ENCODE measurements at places on chromosomes 1 and 21.
A peak's percentile ranks its signal among the peaks of the same experiment; 100 is the strongest.

DNA sequence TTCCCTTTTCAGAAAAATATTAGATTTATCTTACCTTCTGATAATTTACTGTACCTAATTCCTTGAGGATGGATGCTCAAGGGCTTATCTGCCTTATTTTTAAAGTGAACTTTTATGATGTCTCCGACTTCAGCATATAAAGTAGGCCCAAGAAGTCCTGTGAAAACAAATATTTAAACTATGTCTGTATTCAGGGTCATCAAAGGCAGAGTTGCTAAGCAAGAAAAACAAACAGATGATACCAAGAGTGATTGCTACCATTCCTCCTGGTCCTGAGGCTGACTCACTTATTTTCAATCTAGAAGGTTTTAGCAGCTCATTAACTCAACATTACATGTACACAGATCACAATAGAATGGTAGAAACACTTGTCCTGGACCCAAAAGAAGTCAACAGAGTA is 14.1 kb downstream of the F5 start:
- no peak for DNase-seq

- DNase-seq: no peak
These were observed 78.1 kb downstream of the LRRC8D start for GRCh38 chr1:89898695-89899470.

- DNase-seq: no peak
These were observed 191.7 kb downstream of the TTLL7 start for GRCh38 chr1:83807231-83807630.

- DNase-seq: no peak
These were observed 21.0 kb upstream of the MOB3C start for GRCh38 chr1:46637444-46638083.

GRCh38 chr1:214445831-214446614 is 105.4 kb downstream of the PTPN14 start:
- no peak for DNase-seq

DNA sequence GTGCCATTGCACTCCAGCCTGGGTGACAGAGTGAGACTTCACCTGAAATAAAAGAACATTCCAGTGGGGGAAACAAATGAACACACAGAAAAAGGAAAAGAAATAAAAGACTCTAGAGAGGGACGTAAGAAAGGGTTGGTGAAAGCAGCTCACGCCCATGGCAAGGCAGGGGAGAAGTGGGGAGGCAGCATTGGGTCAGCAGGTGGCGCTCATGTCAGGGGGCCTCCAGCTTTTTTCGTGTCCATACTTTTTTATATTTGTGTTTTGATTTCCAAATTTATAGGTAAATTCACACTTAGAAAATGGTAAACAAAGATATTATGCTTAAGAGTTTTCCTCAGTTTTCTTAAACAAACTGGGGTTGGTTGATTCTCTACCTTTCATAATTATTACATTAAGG is 45.5 kb downstream of the VPS13D start:
- peak; percentile 7 for DNase-seq

- DNase-seq: no peak
These were observed 61.9 kb upstream of the RABGAP1L start for GRCh38 chr1:174097426-174097825.

DNA sequence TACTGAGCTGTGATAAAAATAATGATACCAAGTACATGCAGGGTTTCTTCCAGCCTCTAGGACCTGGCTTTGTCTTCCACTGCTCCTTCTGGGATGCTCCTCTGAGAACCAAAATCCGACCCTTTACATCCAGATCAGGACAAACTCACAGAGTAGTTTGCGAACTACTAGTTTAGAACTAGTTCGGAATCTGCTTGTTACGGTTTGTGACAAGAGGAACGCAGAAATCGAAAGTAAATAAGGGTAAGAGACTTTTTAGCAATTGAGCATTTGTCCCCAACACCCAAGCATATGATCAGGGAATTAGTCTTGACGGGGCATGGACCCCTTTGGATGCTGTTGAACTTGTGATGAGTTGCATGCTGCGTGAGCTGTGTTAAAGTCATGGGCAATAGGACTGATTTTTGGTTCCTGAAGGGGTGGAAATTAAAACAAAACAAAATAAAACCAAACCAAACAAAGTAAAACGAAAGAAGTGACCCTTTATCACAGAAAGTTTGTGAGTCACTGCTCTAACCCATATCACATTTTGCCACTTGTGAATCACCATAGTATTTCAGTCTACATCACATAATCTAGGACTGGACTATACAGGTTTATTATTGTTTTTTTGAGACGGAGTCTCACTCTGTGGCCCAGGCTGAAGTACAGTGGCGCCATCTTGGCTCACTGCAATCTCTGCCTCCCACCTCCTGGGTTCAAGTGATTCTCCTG is 35.7 kb upstream of the ERRFI1 start:
- DNase-seq: no peak

DNA sequence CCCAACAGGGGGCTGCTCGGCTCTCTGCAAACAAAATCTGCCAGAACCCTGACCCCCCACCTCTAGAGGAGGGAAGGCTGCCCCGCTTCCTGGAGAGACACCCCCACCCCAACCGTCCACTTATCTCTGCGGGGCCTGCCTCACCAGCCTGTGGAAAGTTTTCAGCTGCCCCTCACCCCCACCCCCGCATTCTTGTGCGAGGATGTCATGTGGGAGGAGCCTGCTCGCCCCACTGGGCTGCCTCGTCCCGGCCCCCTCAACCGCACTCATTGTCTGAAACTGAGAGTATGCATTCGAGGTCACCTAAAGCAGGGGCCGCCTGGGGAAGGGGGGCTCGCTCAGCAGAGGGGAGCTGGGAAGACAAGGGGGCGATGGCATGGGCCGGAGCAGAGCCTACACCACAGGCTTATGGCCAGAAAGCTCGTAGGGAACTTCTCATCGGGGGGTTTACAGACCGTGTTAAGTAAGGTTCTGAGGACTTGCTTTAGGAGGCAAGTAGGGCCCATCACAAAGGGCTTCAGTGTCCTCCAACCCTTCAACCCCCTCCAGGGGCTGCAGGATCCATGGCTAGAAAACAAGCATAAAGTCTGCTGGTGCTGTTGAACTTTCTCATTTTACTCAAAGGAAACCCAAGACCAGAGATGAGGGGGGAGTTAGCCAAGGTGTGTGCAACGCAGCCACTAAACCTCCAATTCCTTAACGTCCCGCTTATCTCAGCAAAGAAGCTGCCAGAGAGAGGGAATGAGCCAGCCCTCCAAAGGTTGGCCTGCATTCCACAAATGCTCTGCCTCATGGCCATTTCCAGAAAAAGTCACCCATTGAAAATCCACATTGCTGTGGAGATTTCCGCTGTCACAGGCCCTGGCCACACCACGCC is 9.4 kb downstream of the EPHA2 start:
- DNase-seq: no peak

DNA sequence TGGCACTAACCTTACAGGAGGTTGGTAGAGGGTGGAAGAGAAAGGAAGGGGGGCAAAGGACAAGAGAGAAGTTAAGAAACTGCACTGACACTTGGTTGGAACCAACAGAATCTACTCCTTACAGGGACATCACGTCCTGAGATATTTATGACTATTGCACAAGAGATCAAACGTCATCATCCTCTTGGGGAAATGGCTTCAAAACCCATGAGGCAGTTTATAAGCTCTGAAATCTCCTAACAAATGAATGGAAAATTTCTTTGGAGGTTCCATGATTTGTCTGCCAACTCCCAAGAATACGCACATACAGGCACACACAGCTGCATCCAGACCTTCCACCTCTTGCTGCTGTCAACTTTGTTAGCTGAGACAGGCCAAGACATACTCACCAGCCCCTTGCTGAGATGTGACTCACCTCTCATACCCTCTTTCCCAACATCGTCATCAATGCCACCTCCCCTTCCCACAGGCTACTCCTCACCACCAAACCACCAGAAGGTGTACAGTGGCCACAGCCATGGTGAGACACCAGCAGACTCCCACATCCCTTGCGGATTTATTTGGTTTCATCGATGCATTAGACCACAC is 135.5 kb downstream of the SETD4 start:
- no peak for DNase-seq

- no peak for DNase-seq
These were observed at the start of gene WNT4 for GRCh38 chr1:22143065-22144033. Gene WNT4, minus strand, starts transcription at chr1:22143097. Its CDS starts 175 bp downstream, at chr1:22142922.

Data from stimulated activated CD8-positive, alpha-beta memory T cell treated with anti-CD3 and anti-CD28 coated beads, Interleukin-2, amount 100 ng/mL, for 1 hour (primary cell).